ENCODE measurements at places on chromosomes 12 and 14.

- DNase-seq = no peak
Measured at GRCh38 chr14:60085693-60086092, 6.0 kb upstream of the PCNX4 start.

DNA sequence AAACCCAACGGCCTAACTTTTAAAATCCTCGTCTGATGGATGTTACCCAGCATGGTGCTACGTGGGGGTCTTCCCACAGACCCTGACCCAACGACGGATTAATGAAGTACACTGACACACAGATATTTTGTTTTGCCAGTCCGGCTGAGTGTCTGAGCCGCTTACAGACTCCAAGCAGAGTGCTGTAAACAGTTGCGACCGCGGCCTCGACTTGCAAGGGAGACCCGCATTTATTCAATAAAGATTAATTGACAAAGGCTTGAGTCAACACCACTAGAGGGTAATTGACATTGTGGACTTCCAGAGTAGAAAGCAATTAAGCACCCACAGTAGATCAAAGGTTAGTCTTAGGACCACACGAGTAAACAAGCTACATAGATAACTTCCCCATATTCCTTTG lies 1042.4 kb downstream of the AACS start:
- no peak for DNase-seq

- DNase-seq = no peak
Measured at GRCh38 chr12:98769068-98769467, 124.0 kb downstream of the APAF1 start.

- DNase-seq = no peak
Measured at GRCh38 chr12:93704625-93705024, 27.4 kb downstream of the CRADD start.

DNA sequence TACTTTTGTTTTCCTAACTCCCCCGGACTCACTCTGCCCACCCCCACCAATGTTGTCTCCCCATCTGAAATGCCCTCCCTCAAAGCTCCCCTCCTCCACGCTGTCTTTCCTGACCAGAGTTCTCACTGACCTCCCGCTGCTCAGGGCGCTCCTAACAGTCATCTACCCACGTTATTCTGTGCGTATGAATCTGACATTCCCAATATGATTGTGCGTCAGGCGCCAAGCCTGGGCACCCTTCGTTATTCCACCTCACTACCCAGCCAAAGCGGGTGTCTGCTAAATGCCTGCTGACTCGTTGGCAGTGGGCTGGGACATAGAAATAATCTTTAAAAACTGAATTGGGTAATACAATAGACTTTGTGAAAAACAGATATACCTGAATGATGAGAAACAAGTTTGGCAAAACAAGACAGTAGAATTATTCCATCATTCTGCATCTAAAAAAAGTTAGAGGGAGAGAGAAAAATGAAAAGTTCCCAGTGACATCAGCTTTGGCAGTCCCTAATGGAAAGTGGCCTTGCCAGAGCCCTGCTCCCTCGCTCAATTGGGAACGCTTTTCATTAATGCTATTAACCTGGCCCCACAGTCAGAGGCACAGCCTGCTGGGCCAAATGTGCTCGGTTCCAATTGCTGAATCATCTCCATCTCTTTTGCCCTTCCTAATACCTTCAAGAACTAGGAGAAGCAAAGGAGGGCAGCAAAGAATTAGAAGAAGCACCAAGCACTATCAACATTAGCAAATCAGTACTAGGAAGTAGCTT lies 74.0 kb upstream of the PLXNC1 start:
- no peak for DNase-seq

GRCh38 chr12:52354200-52354599 lies 13.1 kb downstream of the KRT85 start:
- DNase-seq = no peak

DNA sequence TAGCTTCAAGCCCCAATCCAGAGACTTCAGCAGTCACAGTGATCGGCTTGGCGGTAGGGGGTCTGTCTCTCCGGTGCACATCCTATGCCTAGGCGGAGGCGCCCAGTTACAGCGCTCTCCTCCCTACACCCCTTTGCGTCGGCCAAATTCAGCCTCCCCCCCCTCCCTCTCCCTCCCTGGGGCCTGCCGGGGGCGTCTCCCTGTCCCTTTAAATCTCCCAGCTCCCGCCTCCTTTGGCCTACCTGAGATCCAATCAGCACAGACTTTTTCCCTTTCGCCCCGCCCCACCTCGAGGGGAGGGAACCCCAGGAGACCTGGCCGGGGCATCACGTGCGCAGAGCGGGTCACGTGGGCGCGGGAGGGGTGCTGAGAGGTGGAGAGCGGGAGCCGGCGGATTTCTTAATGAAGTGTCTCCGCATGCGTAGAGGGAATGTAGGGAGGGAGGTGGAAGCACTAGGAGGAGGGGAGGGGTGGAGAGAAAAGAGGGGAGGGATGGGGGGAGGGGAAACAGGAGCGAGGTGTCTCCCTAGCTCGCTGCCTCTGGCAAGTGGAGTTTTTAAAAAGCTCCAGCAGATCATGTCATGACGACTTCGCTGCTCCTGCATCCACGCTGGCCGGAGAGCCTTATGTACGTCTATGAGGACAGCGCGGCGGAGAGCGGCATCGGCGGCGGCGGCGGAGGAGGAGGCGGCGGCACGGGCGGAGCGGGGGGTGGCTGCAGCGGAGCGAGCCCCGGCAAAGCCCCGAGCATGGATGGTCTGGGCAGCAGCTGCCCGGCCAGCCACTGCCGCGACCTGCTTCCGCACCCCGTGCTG lies at the start of gene HOXC13:
HOXC13 (plus strand) TSS at position 506 of the 815 bp plus-strand sequence; CDS start at position 582, 76 bp downstream.
- DNase-seq = peak; percentile 45

- no peak for DNase-seq
Measured at GRCh38 chr12:40502322-40502721, 189.9 kb upstream of the CNTN1 start.

DNA sequence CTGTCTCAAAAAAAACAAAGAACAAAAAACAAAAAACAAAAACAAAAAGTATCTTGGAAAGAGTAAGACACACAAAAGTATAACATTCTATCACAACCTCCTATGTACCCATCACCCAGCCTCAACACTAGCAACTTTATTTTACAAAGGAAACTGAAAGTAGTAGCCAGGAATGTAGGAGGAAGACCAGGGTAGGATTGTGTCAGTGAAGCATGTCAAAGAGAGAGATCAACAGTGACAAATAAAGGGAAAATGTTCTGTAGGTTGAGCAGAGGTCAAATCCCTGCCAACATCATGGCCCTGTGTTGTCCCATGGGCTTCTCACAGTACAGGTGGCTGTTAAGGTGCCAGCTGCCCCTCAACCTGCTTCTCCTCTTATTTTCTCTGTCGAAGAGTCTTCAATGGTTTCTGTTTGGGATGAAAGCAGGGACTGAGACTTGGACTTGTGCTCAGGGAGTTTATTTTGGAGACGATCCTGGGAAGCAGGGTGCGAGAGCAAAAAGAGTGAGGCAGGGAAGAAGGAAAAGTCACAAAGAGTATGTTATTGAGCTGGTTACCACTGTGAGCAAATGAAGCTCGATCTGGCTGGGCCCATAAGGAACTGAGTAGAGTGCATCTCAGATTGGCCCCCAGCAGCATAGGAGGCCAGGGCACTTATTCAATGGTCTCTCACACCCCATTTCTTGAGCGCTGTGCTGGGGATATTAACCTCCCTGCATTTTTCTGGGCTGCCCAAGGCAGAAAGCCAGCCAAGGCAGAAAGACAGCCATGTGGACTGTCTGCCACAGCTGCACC lies 29.4 kb upstream of the CTDSP2 start:
- DNase-seq = no peak

DNA sequence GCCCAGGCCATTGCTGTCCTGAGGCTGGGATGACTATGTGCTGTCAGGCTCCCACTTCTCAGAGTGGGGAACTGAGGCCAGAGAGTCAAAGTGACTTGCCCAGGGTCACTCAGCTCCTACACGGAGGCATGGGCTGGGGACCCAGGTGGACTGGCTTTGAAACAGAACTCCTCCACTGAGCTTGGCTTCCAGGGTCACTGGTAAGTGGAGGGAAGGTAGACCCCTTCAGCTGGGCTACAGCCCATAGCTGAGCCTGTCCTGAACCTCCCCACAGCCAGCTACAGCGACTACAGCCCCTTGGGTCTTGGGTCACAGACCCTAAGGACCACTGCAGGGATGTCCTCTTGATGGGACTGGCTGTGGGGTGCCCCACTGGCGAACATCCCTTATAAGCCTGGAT lies 40.3 kb upstream of the TRAF3 start:
- DNase-seq = no peak

DNA sequence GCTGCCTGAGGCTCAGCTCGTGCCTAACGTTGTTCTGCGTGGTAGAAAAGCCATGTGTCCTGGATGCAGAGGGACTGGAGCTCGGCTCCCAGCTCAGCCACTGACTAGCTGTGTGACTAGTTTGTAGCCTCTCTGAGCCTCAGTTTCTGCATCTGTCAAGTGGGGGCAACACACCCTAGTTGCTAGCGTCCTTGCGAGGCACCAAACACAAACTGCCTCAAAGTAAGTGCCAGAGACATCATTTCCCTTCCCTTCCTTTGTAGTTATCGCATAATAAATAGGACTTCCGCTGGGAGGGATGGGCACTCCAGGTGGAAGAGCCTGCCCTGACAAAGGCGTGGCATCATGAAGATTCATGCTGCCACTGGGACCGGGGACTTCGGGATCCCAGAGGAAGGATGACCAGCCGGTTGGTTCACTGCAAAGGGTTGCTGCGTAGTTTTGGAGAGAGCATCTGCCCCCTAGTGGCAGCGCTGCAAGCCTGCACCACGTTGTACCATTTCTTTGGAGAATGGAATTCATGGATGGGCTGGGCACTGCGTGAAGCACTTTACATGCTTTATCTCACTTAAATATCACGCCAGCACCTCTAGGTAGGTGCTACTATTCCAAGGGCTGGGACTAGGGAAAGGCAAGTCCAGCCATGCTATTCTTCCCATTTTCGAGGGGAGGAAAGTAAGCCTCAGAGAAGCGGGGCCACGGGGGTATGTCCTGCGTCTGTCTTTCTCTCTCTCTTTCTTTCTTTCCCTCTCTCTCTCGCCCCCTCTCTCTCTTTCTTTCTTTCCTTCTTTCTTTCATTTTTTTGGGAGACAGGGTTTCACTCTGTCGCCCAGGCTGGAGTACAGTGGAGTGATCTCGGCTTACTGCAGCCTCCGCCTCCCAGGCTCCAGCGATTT lies 4.6 kb downstream of the CCDC197 start:
- peak; percentile 37 for DNase-seq

DNA sequence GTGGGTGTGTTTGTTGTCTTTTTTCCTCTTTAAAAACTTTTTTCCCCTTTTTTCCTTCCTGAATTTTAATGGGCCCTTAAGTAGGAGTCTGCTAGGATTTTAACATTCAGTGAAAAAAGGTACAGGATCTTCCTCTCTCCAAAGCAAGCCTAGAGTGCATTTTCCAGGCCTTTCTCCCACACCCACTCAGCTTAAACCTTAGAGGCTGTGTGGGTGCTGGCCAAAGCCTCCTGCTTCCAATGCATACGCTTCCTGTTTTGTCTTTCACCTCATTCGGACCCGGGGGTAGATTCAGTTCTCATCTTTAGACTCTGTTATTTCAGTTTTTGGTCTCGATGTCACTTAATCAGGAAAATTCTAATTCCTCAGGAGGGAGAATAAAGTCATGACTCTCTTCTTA lies 51.2 kb downstream of the TMEM30B start:
- no peak for DNase-seq

DNA sequence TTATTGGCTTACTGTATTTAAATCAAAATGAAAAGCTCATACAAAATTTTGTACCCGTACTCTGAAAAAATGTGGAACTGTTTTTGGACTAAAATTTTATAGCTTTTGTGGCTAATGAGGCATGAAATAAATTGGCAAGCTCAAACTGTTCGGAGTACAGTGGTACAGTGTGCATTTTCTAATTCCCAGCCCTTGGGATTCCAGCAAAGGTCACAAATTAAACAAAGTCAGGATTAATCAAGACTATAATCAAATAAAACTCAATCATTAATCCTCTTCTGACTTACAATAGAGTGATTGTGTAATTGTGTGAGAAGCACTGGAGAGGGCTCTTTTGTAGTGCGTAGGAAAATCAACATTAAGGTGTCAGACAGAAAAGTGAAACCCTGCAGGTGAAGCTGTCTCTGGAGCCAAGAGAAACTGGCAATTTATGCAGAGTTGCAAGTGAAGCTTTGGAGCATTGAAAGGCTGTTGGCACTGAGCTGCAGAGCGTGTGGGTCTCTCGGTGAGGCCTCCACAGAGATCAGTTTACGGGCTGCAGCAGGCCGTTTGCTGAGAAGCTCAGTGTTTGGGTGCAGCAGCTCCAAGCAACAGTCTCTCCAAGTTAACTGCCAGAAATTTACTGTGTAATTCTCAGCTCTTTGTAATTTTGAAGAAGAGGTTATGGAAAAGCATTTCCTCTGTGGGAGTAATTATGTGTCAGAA lies 275.9 kb downstream of the FBXL14 start:
- DNase-seq = no peak

DNA sequence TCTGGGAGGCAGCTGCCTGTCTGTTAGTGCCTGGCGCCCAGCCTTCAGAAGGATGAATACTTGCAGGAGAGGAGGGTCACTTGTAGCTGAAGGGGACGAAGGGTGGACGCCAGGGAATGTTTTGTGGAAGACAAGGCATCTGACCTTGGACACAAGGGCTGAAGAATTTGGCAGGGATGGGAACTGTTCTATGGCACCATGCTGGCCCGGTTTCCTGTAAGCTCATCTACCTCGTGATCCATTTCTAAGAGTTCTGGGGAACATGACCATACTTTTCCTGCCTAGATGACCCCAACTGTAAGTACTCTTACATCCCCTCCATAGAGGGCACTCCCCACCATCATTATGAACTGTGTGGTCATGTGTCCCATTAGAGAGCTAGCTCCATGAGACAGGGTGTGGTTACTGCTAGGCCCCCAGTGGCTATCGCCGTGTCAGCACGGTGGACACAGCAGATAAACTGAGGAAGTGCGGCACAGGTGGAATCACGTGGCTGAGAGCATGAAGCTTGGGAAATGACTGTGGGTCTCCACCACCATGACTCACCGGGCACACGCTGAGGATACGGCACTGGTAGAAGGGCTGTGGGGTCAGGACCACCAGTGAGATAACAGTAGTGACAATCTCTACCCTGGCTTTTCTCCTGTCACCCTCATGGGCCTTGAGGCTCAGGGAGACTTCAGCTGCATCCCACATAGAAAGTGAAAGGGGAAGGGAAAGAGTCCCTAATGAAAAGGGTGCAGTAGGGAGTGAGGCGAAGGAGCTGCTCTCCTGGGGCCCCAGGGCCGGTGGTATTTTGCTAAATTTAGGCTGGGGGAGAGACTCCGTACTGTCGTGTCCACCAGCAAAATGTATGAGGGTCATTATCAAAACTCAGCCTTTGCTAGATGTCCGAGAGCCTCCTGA lies 252.6 kb downstream of the FOXN3 start:
- DNase-seq = peak; percentile 79
